ENCODE measurements at places on chromosomes 7 and 10.

GRCh38 chr7:4707980-4708411 lies 25.9 kb downstream of the FOXK1 start:
- DNase-seq = no peak

DNA sequence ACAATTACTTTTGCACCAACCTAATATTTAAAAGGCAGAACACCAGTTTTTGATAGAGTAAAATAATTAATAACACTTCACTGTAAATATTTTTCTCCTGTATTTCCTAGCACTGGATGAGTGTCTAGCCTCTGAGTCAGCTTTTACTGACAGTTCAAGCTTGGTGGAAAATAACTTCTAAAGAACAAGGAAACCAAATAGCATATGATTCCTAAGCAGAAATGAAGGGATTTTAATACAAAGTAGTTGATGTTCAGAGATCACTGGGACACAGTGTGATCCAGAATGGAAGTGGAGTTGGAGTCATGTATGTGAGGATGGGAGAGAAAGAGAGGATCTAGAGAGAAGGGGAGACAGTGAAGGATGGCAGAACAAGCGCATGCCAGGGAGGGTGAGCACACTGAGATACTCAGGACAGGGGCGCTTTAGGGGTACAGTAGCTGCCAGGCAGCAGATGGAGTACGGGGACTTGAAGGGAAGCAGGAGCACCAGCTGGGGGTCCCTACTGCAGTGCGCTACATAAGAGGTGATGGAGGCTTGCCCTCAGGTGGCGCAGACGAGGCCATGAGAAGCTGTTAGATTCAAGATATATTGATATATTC lies 117.9 kb upstream of the KLF6 start:
- peak; percentile 61 for DNase-seq

DNA sequence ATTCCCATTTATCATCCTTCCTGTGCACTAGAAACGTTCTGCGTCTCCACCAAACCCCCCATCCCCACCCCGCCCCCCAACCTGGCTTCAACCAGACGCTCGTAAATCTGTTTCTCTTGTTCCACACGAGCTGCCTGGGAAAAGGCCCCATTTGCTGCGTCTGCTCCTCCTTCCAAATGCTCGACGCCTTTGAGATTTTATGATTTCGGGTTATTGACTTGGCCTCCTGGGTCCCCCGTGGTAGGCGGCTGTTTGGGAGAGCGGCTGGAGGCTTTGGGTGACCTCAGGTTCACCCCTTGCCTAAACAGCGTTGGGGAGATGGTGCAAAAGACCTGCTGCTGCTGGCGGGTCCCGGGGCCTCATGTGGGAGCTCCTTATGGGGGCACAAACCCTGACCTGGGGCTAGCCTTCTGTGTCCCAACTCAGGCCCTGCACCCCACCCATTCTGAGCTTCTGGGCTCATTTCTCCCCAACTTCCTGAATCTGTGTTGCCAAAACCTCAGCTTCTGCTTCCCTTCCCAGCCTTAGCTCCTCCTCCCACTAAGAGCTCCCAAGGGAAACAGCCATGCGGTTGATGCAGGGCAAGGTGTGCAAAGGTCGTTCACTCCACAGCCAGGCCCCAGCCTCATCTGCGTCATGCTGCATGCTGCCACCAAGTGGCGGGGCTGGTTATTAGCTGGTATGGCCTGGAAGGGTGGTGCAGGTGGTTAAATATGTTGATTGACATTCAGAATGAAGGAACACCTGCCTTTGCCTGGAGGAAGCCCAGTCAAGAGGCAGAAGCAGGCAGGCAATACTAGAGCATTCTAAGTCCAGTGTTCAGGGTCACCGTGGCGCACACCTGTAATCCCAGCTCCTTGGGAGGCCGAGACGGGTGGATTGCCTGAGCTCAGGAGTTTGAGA lies 49.1 kb upstream of the ELN start:
- DNase-seq = peak; percentile 38

DNA sequence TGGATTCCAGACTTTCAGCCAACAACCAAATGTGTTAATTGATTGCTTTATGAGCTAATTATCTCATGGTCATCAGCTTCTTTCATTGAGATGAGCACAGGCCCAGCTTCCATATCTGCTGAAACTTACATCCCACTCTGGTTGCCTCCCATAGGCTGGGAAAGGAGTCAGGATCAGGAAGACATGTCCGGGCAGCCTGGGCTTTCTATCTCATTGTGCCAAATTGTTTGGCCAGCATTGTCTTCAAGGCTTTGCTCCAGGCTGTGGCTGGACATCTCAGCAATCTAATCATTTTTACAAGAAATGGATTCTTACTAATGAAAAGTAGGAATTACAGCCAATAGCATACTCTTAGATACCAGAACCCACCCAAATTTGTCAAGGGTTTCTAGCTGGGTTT lies 295.2 kb downstream of the CXCL12 start:
- DNase-seq = no peak
